ENCODE measurements at places on chromosomes 6 and 20.

- DNase-seq = peak; percentile 88
These were observed 97.1 kb upstream of the CEP85L start for GRCh38 chr6:118748311-118749062.

- no peak for DNase-seq
These were observed 9.4 kb downstream of the HSF2 start for GRCh38 chr6:122408702-122409458.

GRCh38 chr20:41152108-41152757, 14.9 kb downstream of the PLCG1 start:
- no peak for DNase-seq

GRCh38 chr6:147855803-147856482, 347.5 kb downstream of the SAMD5 start:
- DNase-seq = no peak

DNA sequence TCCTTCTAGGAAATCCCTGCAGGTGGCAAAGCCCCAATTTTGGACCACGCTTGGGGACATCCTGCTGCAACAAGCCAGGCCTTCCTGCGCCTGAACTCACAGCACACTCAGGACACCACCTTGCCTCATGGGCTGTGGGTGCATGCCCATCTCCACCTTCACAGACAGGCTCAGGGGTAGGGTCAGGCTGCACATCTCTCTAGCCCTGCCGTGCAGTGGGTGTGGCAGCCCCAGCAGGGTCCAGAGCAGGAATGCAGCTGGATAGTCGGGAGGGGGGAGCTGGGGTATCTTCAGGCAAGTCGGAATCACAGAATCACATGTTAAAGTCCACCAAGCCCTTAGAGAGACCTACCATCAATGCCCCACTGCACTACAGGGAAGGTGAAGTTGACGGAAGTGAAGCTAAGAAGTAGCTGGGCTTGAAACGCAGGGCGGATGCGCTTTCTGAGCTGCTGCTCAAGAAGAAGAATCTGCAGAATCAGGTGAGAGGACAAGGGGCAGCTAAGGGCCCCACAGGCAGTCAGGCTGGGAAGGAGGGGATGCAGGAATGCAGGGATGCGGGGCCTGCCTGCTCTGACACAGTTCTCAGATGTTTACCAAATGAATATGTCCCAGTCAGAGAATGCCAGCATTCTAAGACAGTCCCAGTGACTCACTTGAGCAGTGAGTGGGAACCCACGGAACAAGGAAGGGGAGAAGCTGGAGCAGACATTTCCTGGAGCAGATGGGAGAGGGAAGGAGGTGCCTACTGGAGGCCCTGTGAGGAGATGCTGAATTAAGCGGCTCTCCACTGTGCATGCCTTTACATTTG, 11.3 kb downstream of the SERPINB6 start:
- DNase-seq = no peak

GRCh38 chr6:158668707-158669103, 18.9 kb downstream of the SYTL3 start:
- no peak for DNase-seq

- no peak for DNase-seq
These were observed 226.5 kb upstream of the CITED2 start for GRCh38 chr6:139600919-139601475.

DNA sequence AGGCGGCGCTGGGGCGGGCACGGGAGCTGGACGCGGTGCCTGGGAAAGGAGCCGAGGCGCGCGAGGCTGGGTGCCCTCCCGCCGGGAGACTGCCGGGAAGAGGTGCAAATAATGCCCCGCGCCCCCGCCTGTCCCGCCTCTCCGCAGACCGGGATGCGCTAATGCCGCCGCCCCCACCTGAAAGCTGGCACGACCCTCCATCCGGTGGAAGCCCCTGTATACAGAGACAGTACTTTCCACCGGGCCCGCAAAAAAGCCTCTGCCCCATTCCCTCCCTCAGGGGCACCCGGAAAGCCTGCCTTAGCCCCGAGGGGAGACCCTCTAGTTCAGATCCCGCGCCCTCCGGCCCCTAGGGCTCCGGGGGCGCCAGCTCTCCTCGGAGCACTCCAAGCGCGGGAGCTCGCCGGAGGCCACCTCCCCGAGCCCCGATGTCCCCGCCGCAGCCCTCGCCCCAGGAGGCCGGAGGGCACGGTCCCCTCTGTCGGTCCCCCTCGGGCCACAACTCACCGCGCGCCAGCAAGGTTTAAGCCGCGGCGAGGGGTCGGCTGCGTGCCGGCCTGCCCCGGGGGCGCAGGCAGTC, 1.2 kb downstream of the GRM4 start:
- DNase-seq = peak; percentile 12

GRCh38 chr6:29336269-29336668, 32.4 kb downstream of the OR5V1 start:
- DNase-seq = no peak

DNA sequence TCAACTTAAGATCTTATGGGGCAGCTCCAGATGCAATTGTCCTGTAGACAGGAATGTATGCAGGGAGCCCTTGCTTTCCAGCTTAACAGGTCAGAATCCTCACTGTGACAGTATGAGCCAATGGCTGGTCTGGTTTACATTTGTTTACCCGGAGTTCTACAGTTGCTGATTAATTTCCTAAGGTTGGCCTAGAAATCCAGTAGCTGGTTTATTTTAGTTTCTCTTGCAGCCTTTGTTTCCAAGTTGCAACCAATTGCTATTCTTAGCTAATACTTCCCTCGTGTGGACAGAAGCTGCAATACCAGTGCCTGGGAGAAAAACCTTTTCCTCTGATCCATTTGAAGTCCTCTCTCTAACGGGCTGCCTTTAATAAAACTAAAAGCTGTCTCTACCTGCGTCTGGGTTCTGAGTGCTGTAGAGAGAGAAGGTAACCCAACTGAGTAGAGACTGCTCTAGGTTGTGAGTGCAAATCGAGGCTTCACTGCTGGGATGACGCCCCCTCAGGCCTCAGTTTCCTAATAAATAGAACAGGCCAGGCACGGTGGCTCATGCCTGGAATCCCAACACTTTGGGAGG, 45.9 kb downstream of the ZNF217 start:
- DNase-seq = peak; percentile 63

DNA sequence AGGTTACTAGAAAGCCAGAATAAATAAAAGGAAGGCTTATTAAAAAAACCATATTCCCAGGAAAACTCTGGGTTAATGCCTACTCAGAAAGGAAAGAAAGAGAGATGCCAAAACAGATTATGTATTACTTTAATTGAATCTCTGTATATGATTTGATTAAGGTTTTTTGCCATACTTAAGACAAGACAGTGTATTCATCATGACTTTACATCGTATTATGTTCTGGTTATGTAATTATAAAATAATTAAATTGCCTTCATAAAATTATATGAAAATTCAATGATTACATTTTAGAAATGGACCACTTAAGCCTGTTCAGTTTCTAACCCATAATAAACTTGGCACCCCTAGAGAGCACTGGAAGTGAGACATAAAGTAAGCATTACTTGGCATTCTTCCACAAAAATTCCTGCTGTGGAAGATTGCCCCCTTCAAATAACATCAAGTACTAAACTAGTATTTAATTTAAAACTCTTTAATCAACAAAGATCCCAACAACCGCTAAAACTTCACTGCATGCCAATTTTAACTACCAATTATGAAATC, 20.8 kb upstream of the IBTK start:
- no peak for DNase-seq

DNA sequence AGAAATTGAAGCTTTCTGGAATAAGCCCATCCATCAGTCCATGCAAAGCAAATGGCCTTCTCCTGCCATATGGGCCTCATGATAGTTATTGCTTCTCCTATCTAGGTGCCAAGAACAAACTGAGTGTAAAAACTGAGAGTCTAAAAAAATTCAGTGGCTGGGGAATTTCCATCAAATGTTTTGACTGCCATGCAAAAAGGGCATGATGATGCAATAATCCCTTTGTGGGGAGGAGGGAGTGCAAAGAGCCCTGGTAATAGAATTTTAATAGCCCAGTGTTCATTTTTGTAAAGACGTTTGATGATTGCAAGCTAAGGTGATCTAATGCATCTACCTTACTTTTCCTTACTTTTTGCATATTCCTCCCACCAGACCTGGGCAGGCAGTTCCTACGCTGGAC, 683.7 kb downstream of the EPM2A start:
- DNase-seq = no peak

DNA sequence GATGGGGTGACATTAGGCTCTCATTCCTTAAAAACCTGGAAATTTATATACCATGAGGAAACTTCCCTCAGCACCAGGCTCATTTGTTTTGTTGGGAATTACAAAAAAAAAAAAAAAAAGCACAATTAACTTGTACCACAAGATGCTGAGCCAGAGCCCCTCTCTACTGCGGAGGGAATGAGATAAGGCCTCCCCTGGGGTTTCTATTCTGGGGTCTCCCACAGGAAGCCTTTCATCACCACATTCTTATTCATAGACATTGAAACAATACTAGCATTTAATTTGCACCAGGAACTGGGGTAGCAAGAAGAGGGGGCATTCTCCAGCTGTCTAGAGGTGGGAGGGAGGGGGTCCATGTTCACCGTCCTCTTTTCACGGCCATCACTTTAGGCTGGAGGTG, 23.0 kb upstream of the RPS6KA2 start:
- DNase-seq = no peak

GRCh38 chr6:109820706-109821350, 129.7 kb downstream of the FIG4 start:
- no peak for DNase-seq

- DNase-seq = no peak
These were observed 452.9 kb upstream of the MAN1A1 start for GRCh38 chr6:119802464-119802863.

- no peak for DNase-seq
These were observed 4.0 kb upstream of the FOXS1 start for GRCh38 chr20:31849306-31849930.

GRCh38 chr20:43725666-43726065, 1.1 kb downstream of the GTSF1L start:
- no peak for DNase-seq
